Stimulated activated CD8-positive, alpha-beta memory T cell treated with anti-CD3 and anti-CD28 coated beads, Interleukin-2, amount 100 ng/mL, for 48 hours (primary cell): ENCODE measurements at places on chromosomes 11 and 22.

DNA sequence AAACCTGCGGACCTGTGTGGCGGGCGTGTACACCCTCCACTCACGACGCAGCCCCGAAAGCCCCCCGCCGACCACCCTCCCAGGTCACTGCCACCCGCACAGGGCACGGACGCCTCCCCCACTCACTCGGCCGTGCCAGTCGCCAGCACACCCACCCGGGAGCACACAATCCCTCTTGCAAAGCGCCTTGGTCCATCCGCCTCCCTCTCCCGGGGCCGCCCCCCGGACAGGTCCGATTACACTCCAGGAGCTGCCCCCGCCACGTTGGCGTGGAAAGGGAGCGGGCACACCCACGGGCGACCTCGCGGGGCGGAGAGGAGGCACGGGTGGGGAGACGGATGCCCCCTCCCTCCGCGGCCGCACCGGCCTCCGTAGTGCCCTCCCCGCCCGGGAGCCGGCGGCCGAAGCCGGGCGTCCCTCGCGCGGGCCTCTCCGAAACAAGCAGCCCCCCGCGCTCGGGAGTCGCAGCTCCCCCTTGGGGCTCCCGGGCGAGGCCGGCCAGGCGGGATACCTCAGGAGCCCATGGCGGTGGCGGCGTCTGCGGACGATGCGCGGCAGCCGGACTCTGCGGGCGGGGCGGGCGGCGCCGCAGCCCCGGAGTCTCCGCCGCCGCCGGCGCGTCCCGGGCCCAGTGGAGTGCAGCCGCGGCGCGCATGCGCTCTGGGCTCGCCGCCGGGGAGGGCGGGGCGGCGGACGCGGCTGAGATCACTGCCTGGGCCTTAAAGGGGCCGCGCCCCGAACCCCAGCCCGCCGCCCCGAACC, at the start of gene TMEM184B:
TSS of gene TMEM184B (minus strand) at position 638 of the 762 bp plus-strand sequence. CDS start 25,049 bp downstream, outside the sequence.
- DNase-seq = peak; percentile 79

DNA sequence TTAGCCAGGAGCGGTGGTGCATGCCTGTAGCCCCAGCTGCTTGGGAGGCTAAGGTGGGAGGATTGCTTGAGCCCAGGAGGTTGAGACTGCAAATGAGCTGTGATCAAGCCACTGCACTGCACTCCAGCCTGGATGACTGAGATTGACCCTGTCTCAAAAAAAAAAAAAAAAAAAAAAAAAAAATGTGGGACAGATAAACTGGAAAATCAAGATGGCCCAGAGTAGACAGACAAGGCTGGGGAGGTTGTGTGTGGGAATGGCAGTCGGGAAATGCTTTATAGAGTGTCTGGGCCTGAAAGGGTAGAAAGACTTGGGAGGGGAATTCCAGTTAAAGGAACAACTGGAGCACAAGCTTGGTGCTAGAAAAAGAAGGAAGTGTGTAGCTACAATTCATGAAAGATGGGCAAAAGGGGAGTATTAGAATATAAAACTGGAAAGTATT, 18.2 kb upstream of the WDR74 start:
- no peak for DNase-seq

DNA sequence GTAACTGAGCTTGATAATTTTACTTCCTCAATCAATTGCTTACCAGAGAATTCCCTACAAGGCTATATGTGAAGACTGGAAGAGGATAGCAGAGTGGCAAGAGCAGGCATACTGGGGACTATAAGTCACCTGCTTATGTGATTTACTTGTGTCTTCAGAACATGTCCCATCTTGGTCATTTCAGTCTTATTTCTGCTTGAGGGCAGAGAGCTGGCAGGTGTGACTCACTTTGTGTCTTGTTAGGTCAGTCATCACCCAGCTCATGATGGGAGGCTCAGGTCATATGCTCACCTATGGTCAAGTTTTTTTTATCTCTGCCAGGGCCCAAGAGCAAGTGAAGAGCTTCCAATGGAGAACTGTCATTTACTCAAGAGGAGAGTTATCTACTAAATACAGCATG, 6.2 kb downstream of the SRSF8 start:
- no peak for DNase-seq

DNA sequence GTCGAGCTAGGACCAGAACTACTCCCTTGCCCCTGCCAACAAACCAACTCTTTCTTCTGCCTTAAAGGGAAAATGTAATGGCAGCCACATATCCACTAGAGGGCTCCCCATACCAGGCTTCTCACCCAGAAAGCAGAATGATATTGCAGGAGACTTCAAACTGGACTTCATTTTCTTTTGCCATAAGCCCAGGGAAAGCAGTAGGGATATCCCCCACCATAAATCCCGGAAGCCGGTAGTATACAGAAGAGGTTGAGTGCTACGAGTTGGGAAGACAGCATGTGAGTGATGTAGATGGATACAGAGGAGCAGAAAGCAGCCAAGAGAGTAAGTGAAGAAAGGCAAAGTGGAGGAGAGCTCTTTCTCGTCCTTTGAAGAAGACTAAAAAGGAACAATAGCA, 12.1 kb downstream of the PLAAT5 start:
- DNase-seq = no peak

DNA sequence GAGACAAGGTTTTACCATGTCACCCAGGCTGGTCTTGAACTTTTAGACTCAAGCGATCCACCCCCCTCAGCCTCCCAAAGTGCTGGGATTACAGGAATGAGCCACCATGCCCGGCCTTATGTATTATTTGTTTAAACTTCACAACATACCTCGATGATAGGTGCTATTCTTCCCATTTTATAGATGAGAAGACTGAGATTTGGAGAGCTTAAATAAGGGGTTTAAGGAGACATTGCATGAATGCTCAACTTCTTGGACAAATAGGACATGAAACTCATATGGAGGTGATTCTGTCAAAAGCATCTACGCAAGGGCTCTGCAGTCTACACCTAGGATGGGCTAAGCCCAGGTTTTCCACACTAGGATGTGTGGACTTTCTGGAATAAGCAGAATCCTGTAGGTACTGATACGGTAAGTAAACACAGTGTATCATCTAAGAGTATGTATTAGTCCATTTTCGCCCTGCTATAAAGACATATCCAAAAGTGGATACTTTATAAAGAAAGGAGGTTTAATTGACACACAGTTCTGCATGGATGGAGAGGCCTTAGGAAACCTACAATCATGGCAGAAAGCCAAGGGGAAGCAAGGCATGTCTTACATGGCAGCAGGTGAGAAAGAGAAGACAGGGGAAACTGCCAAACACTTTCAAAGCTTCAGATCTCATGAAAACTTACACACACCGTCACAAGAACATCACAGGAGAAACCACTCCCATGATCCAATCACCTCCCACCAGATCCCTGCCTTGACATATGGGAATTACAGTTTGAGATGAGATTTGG, 62.8 kb upstream of the CAPRIN1 start:
- DNase-seq = no peak

DNA sequence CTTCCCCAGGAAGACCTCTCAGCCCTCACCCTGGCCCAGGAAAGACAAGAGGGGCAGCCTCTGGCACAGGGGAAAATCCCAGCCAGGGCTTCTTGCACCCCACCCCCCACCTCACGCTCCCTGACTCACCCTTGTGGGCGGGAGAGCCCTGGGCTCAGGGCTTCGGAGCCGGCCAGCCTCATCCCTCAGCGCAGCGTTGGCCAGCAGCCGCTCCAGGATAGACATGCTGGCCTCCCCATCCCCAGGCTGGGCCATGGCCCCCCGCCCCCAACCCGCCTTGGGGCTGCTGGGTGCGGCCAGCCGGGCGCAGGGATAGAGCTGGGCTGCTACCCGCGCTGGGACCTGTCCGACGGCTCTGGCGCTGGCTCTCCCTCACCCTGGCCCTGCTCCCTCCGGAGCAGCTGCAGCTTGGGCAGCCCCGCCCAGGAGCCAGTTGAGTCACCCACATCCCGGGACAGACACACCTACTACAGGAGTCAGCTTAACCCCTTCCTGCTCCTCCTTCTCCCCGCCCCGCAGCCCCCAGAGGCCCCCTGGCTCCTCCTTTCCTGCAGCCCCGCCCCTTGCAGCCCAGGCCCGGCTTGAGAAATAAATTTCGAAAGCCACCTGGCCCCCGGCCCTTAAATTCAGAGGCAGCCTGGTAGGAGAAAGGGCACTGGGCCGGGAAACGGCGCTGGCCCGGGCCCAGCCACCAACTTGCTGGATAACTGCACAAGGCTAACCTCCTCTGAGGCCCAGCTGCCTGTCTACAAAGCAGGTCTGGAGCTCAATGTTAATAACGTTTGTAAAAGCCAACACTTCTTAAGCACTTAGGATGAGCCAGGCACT, 13.4 kb downstream of the TNKS1BP1 start:
- peak; percentile 69 for DNase-seq
